T-helper 2 cell (primary cell): ENCODE measurements at places on chromosomes 4 and X.

GRCh38 chrX:106726485-106727437 lies at the start of gene RNF128:
TSS of gene RNF128 (plus strand) at chrX:106726701. CDS start at chrX:106726914, 213 bp downstream.
- DNase-seq = no peak

DNA sequence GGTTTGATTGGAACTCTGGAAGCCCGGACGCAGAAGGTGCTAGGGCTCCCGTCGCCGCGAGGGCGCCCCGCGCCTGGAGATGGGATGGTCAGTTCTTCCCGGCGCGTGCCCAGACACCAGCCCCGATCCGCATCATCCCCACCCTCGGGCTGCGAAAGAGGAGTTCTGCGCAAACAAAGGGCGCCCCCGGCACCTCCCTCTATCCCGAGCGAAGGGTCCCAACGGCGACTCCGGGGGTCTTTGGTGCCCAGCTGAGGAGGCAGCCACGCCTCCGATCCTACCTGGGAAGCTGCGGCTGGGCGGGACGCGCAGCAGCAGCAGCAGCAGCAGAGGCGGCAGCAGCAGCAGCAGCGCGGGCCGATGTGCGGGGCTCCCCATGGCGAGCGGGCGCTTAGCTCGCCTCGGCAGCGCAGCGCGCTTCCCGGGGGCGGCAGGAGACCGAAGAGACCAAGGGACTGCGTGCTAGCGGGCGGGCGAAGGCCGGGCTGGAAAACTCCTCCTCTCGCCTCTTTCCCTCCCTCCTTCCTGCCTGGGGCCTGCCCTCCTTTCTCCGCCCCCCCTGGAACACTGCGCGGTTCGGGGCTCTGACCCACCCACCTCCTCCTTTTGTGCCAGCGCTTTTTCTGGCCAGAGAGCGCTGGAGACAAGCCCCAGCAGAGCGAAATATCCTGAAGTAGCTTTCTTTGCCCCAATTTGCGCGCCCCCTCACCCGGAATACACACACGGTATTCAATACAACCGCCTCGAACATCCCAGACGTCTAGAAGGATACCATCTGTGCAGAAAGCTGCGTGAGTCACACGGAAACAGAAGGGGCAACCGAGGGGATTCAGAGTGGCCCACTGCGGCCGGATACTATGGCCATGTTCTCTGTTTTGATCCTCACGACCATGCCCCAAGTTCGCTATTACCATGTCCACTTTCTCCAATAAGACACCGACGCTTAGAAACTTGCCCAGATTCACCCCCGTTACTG lies at the start of gene SRPX:
TSS of gene SRPX (minus strand) at position 457 of the 976 bp plus-strand sequence. CDS start at position 378, 79 bp downstream.
- DNase-seq = no peak

DNA sequence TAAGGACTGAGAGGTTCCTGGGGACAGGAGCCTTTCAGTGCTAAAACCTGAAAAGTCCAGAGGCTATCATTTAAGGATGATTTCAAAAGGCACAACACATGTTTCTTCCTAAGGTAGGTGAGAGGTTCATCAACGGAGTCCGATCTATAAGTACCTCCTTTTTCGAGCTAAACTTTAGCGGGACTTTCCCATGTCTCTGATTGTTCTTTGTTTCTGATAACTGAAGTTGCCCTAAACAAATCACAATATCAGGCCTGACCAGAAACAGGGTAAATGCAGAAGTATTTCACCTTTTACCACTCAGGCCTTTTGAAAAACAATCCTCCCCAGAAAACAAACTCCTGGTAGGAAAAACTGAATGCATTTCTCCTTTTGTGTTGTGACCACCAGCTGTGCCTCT lies 17.6 kb downstream of the PIR start:
- no peak for DNase-seq

DNA sequence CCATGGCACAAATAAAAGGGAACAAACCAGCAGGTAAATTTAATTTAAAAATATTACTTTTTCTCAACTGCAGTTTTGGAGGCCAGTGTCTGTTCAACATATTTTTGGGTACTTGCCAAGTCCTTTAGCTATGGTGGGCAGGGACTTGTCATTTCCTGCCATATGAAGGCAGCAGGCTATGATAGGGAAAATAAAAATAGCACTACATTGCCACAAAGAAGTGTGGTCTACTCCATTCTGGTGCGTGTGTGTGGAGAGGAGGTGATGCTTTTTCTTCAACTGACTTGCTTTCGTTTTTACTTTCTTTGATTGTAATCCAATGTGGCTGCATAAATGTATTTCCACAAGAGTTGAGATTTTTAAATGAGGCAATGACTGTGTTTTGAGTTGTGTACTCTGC lies 17.2 kb downstream of the GPR174 start:
- peak; percentile 94 for DNase-seq

DNA sequence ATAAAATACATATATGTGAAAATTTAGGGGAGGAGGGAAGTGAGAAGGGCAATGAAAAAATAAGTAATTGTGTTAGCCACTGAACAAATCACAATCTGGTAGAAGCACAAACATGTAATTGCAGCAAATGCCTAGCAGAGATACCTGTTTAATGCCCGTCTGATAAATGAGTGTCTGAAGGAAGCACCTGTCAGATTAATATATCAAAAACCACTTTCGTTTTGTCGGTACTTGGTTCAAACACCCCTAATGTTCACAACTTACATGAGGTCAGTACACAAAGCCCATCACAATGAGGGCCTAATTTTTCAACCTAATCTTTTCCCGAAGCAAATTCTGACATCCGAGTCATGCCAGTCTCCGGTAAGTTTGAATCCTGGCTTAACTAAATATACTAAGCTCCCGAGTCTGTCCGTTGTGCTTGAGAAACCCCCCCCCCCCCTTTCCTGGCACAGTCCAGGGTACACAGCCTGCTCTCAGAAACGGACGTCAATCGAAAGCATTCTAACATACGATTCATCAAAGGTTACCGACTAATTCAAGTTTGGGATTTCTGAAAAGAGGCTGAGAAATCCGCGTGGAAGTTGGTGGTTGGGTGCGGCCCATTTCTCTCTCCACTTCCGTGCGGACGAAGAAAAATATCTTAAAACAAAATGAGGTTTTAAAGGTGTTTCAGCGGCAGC lies 758 bp downstream of the SDAD1 start:
- DNase-seq = no peak

- no peak for DNase-seq
Observed at GRCh38 chr4:147740176-147740575, 8.3 kb downstream of the ARHGAP10 start.

DNA sequence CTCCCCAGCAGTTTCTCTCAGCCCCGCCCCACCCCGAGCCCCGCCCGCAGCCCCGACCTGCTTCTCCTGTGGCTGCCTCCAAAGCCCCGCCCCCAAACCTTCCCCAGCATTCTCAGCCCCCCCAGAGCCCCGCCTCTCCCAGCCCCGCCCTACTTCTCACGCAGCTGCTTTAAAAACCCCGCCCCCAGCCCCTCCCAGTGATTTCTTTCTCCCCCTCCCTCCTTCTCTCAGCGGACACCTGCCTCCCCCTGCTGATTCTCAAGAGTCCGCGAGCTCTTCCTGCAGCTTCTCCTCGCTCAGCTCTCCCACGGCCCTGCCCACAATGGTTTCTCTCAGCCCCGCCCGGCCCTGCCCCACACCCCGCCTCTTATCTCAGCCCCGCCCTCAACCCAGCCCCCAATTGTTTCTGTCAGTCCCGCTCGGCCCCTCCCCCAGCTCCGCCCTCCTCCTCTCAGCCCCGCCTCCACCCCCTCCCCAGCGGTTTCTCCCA lies 636 bp upstream of the EOLA1 start:
- DNase-seq = peak; percentile 80

DNA sequence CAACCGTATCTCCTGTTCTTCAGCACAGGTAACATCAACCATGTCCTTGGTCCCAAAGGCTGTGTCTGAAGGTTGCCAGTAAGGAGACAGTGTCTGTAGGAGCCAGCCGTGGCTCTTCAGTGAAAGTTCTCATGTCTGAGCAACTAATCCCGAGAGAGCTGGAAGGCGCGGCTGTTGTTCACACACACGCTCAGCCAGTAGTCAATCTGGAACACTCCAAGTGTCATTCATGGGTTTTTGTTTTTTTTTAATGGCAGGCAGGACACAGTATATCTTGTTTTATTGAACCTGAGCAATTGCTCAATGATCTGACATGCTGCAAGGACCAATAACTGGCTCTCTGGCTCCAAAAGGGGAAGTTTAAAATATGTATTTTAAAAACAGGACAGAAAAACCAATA lies 48.4 kb upstream of the MAP3K15 start:
- no peak for DNase-seq

GRCh38 chr4:113699772-113700171 lies 61.8 kb downstream of the CAMK2D start:
- DNase-seq = no peak

DNA sequence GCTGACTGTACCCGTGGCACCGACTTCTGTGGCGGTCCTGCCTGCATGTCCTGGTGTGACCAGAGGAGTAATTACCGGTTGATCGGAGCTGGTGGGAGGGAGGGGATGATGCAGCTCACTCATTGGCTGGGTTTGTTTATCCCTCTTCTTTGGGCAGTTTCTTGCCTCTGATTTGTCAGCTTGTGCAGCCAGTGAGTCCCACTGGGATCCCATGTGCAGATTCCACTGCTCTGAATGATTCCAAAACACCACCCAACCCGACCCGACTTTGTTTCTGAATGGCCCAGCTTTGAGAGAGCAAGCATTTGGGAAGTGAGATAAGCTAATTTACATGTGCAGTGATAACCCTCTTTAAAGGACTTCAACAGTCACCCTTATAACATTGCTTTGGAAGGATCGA lies 13.8 kb downstream of the FHDC1 start:
- no peak for DNase-seq

GRCh38 chr4:148834804-148835631 lies 392.8 kb upstream of the NR3C2 start:
- no peak for DNase-seq

- no peak for DNase-seq
Observed at GRCh38 chr4:10121568-10122208, 5.1 kb upstream of the WDR1 start.

- no peak for DNase-seq
Observed at GRCh38 chr4:78379040-78379439, 172.5 kb upstream of the ANXA3 start.

DNA sequence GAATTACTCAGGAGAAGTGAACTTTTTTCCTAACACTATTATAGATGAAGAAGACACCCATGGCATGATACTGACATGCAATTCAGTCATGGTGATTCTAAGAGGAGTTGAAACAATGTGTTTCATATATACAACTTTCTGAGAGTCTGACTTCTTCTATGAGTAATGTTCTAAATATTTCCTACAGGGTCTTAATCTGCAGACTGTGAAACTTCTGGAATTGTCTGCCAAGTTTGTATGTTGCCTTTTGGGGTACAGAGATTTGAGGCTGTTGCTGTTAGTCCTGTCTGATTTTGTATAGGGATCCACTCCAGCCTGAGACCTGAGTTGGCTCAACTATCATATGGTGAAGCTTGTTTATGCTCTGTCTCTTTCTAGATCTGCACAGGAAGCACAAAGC lies 160.6 kb upstream of the GATB start:
- no peak for DNase-seq

- no peak for DNase-seq
Observed at GRCh38 chr4:117637347-117637746, 396.9 kb upstream of the NDST3 start.

DNA sequence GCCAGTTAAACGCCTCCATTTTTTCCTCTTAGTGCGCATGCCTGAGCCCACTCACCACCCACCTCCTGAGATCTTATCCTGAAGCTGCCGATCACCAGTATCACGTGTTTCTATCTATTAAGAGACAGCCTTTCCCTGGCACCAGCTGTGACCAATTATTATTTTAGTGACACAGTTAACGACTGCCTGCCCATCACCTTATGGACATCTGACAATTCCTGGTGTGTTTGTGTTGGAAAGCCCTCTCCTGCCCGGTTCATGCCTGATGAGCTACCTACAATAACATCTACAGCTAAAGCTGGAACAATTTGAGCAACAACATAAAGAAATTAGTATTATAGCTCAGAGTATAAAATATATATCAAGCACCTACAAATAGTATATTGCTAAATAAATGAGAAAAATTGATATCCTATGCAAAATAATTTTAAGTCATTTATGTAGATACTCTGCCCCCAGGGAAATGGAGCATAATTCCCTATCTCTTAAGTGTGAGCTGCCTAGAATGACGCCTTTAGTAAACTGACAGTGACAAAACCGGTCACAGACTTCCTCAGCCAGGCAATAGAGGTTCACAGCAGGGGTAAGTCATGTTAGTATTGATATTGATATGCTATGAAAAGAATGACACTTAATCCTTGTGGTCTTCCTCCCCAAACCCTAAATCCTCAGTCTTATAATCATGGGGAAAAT lies 862.2 kb downstream of the TRAM1L1 start:
- DNase-seq = no peak

- no peak for DNase-seq
Observed at GRCh38 chr4:118018381-118019145, 15.7 kb upstream of the NDST3 start.

GRCh38 chr4:176758731-176759130 lies 34.0 kb downstream of the VEGFC start:
- DNase-seq = no peak

DNA sequence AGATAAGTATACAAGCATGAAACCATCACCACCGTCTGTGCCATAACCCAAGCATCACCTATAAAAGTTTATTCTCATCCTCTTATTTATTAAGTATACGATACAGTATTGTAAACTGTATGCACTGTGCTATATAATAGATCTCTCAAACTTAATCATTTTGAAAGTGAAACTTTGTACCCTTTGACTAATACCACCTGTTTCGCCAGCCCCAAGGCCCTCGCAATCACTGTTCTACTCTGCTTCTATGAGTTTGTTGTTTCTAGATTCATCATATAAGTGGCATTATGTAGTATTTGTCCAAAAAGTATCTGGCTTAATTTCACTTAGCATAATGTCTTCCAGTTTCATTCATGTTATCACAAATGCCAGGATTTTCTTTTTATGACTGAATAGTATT lies 72.1 kb upstream of the DOCK11 start:
- DNase-seq = no peak

GRCh38 chrX:54807524-54808108 lies at the start of gene MAGED2:
TSS of gene MAGED2 (plus strand) at chrX:54807745. CDS start at chrX:54809332, 1,587 bp downstream.
- DNase-seq = peak; percentile 45

GRCh38 chr4:74311696-74312313 lies 3.5 kb downstream of the EPGN start:
- no peak for DNase-seq

DNA sequence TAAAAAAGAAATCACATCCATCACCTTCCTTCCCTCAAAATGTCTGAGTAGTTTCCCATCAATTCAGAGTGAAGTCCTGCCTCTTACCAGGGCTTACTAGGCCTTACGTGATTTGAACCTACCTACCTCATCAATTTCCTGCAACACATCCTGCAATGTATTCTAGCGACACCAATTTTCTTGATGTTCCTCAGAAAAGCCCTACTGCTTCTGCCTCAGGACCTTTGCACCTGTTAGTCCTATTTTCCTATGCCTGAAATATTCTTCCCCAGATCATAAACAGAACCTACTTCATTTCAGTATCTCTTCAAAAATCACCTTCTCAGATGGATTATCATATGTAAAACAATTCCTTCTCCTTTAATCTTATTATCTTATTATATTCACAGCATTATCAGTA lies 52.8 kb downstream of the ZAR1 start:
- DNase-seq = no peak

DNA sequence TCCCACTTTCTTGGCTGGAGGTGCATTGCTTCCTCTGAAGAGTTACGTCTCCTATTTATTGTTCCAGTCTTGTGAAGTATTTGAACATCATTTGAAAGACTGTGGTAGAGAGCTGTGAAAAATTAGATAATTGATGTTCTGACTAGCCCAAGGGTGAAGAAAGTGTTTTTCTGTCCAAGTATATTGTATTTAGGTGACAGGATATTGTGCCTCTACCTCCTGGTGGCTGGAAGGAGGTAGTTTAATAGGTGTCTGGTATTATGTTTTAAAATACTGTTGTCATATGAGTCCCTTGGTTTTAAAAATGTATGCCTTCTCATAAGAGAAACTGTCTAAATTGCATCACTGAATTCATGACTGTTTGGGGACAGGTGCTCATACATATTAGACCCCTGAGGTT lies 226.0 kb downstream of the SPRY1 start:
- DNase-seq = no peak
